ENCODE measurements at places on chromosomes 7 and 10. TPM values are rescaled to one million over a fixed set of nuclear protein-coding genes. Genes with fewer than 3 reads are reported as not detected.

- H3K27ac ChIP-seq = no peak overlapping the region
- peak; percentile 13 for DNase-seq
- no peaks in the 10 kb centered on the region for H3K27me3 ChIP-seq
- H3K4me1 ChIP-seq = no peaks in the 10 kb centered on the region
- no peaks in the 10 kb centered on the region for H3K36me3 ChIP-seq
These were observed 138.0 kb upstream of the TARP start for GRCh38 chr7:38411404-38411803.

GRCh38 chr10:123574109-123574698, 92.0 kb upstream of the GPR26 start:
- H3K4me1 ChIP-seq = no peaks in the 10 kb centered on the region
- DNase-seq = no peak
- no peak overlapping the region for H3K4me3 ChIP-seq
- no peak overlapping the region for H3K27ac ChIP-seq
- peaks cover 41% of the 10 kb centered on the region for H3K27me3 ChIP-seq
- no peaks in the 10 kb centered on the region for H3K36me3 ChIP-seq

DNA sequence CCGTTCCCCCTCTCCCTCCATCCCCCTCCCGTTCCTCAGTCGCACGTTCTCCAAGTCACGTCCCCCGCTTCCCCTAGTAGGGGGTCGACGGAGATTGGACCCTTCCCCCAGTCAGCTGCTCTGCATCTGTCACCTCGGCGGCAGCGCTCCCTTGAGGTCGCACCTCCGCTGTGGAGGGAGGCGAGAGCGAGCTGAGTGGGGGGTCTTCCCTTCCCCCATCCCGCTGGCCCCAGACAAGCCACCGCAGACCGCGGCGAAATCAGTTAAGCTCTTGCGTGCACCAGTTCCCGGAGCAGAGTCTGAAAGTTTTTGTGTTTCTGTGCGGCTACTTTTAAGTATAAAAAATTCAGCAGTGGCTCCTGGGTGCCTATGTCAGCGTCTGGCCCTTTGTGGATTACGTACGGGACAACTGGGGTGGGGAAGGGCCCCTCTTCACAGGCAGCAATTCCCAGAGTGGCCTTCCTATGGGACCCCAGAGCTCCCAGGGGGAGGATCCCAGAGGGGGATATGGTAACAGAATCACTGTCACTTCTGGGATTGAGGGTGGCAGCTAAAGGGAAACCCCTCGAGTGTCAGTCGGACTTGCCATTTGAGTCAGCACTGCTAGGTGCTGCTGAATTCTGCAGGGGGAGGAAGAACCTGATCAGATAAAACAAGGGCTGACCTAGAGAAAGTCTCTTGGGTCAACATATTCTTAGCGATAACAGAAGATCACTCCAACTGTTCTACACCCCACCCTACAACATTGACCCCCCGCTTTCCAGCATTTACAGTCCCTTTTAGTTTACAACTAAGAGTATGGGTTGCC, 12.5 kb upstream of the DDIT4 start:
- H3K36me3 ChIP-seq = no peaks in the 10 kb centered on the region
- H3K4me3 ChIP-seq = peak overlapping the region; percentile 21
- H3K27ac ChIP-seq = peak overlapping the region; percentile 96
- no peaks in the 10 kb centered on the region for H3K27me3 ChIP-seq

Gene FGL2
- total RNA-seq = 0.14 TPM

Data from cardiac muscle cell (in vitro differentiated cells and primary cell).